ENCODE measurements at places on chromosomes 5 and 9.

DNA sequence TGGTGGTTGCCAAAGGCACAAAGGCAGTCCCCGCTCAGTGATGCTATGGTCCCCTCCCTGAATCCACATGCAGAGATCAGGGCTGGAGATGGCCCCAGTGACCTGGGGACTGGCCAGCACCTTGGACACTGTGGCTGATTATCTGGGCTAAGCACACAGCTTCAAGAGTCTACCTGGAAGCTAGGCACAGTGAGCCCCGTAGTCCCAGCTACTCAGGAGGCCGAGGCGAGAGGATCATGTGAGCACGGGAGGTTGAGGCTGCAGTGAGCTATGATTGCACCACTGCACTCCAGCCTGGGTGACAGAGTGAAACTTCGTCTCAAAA lies 8.3 kb upstream of the SCGB3A1 start:
- no peak for DNase-seq

GRCh38 chr5:95986001-95986400 lies 24.4 kb upstream of the ELL2 start:
- DNase-seq, result no peak

- DNase-seq, result peak; percentile 1
Measured at GRCh38 chr5:22852807-22853660, at the start of gene CDH12. TSS of gene CDH12 (minus strand) at chr5:22853344.

- DNase-seq, result no peak
Measured at GRCh38 chr5:25481463-25481862, 836.7 kb upstream of the CDH10 start.

GRCh38 chr5:6861036-6861435 lies 147.8 kb downstream of the TENT4A start:
- no peak for DNase-seq

GRCh38 chr5:6722015-6722414 lies 8.8 kb downstream of the TENT4A start:
- no peak for DNase-seq

DNA sequence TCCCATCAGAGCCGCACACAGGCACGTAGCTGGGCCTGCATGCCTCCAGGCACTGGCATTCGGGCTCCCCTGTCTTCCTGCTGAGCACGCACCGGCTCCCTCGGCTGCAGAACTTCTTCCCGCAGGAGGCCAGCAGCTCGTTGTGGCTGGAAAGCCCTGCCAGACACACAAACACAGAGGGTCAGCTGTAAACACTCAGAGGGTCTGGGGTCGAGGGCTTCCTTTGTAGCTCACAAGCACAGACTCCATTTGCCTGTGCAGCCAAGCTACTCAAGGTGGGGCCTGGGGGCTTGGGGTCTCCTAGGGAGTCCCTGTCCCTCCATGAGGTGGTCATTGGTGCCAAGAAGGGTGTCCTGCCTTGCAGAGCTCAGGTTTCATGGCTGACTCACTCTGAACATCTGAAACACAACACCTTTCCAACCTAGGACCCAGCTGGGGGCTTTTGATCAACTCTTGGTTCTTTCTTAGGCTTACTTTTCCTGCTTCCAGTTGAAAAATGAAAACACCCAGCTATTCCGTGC lies 211.4 kb downstream of the FSTL4 start:
- DNase-seq, result no peak

- DNase-seq, result no peak
Measured at GRCh38 chr9:8095672-8096086, 296.1 kb upstream of the DMAC1 start.

DNA sequence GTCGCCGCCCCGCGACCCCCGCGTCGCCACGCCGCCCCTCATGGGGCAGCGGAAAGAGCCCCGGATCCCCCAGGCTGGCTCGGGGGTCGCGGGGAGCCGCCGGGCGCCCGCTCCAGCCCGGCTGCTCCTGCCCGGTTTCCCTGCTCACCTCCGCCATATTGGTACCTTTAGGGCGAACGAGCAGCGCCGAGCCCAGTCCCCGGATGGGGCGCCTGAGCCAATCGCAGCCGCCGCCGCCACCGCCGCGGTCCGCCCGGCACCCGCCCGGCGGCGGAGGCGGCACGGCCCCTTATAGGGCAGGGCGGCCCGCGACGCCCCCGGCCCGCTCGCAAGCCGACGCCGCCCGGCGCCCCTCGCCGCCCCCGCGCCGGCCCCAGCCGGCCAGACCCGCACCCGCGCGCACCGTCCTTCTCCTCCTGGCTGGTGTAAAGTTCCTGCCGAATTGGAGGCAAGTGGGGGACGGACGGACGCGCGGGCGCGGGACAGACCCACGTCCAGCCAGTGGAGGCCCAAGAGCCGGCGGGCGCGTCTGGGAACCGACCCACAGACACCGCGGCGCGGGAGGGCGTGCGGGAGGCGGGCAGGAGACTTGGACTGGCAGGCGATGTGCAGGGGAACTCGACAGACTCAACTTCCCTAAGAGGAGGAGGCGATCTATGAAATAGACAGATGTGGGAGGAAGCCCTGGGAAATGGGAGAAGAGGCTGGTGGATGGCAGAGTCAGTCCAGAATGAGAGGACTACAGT lies at the start of gene MIER3:
Gene MIER3 (minus strand): TSS at position 178 of the 746 bp plus-strand sequence. CDS start 21 bp downstream, at position 157.
- DNase-seq, result peak; percentile 82

DNA sequence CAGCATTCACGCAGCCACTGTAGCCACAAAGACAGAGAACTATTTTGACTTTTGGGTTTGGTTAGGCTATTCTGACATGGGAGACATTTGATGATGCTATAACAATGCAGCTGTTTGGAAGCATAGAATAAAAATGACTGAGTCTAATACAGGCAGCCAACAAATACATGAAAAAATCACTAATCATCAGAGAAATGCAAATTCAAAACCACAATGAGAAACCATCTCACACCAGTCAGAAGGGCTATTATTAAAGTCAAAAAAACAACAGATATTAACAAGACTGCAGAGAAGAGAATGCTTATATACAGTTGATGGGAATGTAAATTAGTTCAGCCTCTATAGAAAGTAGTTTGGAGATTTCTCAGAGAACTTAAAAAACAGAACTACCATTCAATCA lies 107.1 kb upstream of the POC5 start:
- no peak for DNase-seq

DNA sequence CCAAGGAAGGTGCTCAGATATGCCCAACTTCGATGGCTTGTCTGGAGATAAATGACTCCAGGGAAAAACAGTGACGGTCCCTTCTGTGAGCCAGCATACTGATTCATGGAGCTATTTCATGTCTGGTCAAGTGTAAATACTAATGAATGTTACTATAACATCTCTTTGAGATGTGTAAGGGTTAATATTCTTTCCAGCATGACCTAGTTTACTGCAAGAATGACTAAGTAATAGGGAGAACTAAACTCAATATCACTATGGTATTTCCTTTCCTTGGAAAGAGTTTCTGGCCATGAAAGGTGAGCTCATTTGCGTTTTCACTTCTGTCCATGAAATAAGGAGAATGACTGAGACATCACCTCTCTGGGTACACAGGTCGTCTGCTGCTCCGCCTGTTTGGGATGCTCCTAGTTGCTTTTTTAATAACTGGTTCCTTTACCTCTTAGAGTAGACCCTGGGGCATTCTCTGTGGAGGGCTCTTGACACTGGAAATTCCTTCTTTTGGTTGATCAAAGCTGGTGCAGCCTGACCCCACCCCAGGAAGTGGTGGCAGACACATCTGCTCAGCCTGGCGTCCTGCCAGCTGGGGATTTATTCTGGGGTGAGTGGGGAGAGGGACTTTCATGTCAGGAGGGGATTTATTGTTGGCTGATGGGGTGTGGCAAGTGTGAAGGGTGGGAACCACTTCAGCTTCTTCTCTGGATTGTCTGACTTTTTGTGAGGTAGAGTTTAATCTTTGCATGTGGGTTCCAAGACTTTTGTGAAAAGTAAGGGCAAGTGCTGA lies 250.0 kb upstream of the MPDZ start:
- peak; percentile 69 for DNase-seq

DNA sequence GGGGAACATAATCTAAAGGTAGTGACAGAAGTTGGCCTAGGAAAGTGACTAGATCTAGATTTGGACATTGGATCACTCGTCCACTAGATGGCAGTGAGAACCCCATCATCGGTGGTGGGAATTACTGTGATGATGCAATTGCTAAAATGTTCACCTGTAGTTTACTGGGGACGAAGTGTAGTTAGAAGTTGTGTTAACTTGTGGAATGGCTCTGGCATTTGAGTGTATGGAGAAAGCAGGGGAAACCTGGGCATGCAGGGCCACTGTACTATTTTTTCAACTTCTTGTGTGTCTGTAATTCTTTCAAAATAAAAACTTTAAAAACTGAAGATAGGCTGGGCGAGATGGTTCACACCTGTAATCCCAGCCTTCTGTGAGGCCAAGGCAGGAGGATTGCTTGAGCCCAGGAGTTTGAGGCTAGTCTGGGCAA lies 75.5 kb downstream of the PHAX start:
- DNase-seq, result peak; percentile 63

All from kidney tubule cell (primary cell).